ENCODE measurements at places on chromosomes 1 and 21. TPM values are rescaled to one million over a fixed set of nuclear protein-coding genes. Genes with fewer than 3 reads are reported as not detected.

BOLA1 gene
- total RNA-seq, result 6.9 TPM

DNA sequence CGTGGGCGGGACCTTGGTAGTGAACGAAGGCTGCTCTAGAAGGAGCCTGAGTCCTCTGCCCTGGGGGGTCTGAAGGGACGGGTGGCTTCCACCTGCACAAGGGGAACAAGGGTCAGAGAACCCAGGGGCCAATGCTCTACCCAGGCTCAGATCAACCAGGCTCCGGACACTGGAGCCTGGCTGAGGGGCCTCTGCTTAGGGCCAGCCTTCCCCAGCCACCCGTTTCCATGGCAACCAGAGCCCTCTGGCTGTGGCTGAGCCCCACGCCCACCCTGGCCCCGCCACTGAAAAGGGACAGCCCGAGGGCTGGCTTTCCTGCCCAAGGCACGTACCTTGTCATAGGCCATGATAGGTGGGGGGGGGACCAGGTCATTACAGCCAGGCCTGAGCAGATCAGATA, 724.6 kb downstream of the PTPRU start:
- no peaks in the 10 kb centered on the region for H3K4me1 ChIP-seq
- no peak overlapping the region for H3K4me3 ChIP-seq
- H3K27me3 ChIP-seq, result no peaks in the 10 kb centered on the region
- DNase-seq, result no peak

MAEL gene
- not detected for total RNA-seq

DNA sequence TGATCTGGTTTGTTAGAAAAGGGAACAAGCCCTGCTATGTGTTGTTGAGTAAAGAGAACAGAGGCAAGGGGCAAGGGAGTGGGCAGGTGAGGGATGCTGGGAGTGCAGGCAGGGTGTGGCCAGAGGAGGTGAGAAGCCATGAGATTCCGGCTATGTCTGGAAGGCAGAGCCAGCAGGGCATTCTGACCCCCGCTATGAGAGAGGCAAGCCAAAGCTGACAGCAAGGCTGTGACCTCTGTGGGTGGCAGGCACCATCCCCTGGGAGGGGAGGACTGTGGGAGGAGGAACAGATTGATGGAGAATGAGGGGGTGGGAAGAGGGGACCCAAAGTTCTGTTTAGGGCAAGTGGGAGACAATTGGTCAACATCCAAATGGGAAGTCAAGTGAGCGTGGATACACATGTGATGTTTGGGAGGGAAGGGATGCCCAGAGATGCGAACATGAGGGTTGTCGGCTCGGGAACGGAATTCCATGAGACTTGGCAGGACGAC, 19.5 kb upstream of the PADI6 start:
- H3K36me3 ChIP-seq, result no peaks in the 10 kb centered on the region
- peaks cover 19% of the 10 kb centered on the region for H3K27me3 ChIP-seq
- H3K27ac ChIP-seq, result no peak overlapping the region

ARMH1 gene
- total RNA-seq, result 3.2 TPM

DNA sequence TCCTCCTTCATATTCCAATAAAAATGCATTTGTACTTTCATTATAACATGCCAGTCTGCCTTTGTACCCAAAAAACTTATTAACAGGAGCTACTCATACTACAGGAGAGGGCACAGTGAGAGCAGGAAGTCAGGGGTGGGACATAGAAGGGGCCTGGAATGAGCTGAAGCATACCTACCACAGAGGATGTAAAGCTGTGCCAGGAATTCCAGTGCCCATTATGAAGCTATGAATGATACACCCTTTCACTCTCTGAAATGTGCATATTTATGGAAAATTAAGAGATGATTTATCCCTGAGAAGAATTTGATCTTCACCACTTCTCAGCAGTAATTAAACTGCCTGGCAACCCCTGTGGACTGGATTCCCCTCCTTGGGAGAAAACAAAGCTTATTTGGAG, 65.8 kb downstream of the ATP5PO start:
- no peak for DNase-seq
- no peaks in the 10 kb centered on the region for H3K27me3 ChIP-seq
- no peak overlapping the region for H3K4me3 ChIP-seq

DNA sequence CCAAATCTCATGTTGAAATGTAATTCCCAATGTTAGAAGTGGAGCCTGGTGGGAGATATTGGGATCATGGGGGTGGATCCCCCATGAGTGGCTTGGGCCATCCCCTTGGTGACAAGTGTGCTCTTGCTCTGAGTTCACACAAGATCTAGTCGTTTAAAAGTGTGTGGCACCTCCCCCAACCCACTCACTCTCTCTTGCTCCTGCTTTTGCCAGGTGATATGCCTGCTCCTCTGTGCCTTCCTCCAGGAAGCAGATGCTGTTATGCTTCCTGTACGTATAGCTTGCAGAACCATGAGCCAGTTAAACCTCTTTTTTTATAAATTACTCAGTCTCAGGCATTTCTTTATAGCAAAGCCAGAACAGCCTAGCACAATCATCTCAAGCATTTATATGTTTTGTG, 23.0 kb upstream of the HSPA13 start:
- H3K4me3 ChIP-seq, result no peak overlapping the region
- no peaks in the 10 kb centered on the region for H3K4me1 ChIP-seq
- H3K27me3 ChIP-seq, result no peaks in the 10 kb centered on the region
- H3K27ac ChIP-seq, result no peak overlapping the region
- DNase-seq, result no peak
- H3K36me3 ChIP-seq, result no peaks in the 10 kb centered on the region

Data from osteoblast (primary cell).